Activated CD4-positive, alpha-beta memory T cell treated with anti-CD3 and anti-CD28 coated beads, Interleukin-2, amount 10 ng/mL, durations not matched to agents 7 days and 5 days (primary cell): ENCODE measurements at places on chromosomes 2 and 18. TPM values are rescaled to one million over a fixed set of nuclear protein-coding genes. Genes with fewer than 3 reads are reported as not detected.

OSGEPL1 gene
- 8.0 TPM for total RNA-seq

BOD1L2 gene
- not detected for total RNA-seq

ALPI gene
- total RNA-seq: not detected

DNA sequence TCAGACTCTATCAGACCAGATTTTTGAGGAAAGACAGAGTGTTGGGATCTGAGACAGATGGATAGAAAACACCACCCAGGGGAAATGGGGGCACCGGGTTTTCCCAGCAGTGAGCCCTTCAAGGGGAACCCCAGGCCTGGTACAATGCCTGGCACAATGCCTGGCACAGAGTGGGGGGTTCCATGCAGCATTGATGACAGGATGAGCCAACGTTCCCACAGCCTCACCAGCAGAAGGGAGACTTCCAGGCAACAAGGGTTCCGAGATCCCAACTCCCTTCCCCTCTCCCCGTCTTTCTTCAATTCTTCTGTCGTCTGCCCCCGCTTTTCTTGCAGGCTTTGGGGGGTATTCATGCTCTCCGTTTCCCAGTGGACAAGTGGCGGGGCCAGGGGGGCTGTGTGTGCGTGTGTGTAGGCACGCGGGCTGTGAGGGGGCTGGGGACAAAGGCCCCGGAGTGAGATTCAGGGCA is 132.1 kb upstream of the HAAO start:
- DNase-seq: no peak

GRCh38 chr18:68778280-68778886 is 19.5 kb upstream of the CCDC102B start:
- no peak for DNase-seq

GRCh38 chr2:68807821-68808266 is 63.4 kb downstream of the BMP10 start:
- DNase-seq: no peak

GRCh38 chr18:55515214-55515613 is 72.8 kb downstream of the TCF4 start:
- no peak for DNase-seq

- DNase-seq: no peak
These were observed 157.4 kb downstream of the MYT1L start for GRCh38 chr2:2173633-2174032.

- no peak for DNase-seq
These were observed 75.9 kb downstream of the TMEM182 start for GRCh38 chr2:102837626-102838198.
